Frontal cortex (tissue), 4 donors: ENCODE measurements at places on chromosomes 11 and 22. TPM values are rescaled to one million over a fixed set of nuclear protein-coding genes. Genes with fewer than 3 reads are reported as not detected.

Gene LRRN4CL
- 0.82 TPM for total RNA-seq

Gene APOBEC3A
- not detected for total RNA-seq

Gene TMX2
- total RNA-seq: 39.1 TPM

Gene TRIM49D1
- total RNA-seq: not detected

Gene C11orf86
- total RNA-seq: not detected

Gene ADM2
- total RNA-seq: not detected

Gene CFAP300
- total RNA-seq: 2.0 TPM

Gene SPI1
- 1.2 TPM for total RNA-seq

GRCh38 chr22:23219822-23220484 lies 39.6 kb downstream of the BCR start:
- no peak for DNase-seq

- no peak for DNase-seq
Measured at GRCh38 chr22:46075764-46076531, 74.4 kb upstream of the PPARA start.

DNA sequence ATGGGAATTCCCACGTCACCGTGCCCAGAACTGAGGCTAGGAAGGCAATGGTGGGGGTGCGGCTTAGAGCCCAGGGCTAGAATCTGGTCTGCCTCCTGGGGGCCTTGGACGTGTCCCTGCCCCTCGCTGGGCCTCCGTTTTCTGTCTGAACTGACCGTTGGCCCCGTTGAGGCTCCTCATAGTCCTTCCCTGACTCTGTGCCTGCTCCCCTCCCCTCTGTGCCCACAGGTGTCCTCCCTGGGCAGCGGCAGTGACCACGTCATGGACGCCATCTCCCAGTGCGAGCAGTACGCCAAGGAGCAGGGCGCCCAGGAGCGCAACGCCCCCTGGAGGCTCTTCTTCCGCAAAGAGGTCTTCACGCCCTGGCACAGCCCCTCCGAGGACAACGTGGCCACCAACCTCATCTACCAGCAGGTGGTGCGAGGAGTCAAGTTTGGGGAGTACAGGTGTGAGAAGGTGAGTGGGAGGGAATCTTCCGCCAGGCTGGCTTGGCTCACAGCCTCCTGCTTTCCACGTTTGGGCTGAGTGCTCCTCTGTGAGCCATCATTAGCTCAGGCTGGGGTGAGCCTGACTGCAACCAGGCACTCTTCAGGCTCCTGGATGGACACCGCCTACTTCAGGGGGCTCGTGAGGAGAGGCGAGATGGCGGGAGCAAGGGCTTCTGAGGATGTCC lies 63.9 kb downstream of the MYO7A start:
- no peak for DNase-seq

DNA sequence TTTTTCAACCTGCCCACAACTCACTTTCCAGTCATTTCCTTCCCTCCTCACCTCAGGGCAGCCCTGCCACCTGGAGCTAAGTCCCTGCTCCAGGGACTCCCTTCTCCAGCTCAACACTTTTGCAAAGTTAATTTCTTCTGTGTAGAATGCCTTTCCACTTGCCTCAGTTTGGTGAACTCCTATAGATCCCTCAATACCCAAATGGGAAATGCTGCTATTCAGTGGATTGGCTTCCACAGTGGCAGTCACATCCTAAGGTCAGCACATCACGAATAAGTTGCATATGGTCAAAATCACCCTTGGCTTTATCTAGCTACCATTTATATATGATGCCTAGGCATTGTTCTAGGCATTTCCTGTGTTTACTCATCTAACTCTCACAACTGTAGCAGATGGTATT lies 23.6 kb downstream of the GDPD5 start:
- no peak for DNase-seq

- no peak for DNase-seq
Measured at GRCh38 chr11:3996651-3997050, 97.9 kb upstream of the RRM1 start.

- DNase-seq: no peak
Measured at GRCh38 chr11:47991266-47991830, 11.0 kb downstream of the PTPRJ start.

- no peak for DNase-seq
Measured at GRCh38 chr11:43360361-43361032, 1.8 kb downstream of the TTC17 start.

DNA sequence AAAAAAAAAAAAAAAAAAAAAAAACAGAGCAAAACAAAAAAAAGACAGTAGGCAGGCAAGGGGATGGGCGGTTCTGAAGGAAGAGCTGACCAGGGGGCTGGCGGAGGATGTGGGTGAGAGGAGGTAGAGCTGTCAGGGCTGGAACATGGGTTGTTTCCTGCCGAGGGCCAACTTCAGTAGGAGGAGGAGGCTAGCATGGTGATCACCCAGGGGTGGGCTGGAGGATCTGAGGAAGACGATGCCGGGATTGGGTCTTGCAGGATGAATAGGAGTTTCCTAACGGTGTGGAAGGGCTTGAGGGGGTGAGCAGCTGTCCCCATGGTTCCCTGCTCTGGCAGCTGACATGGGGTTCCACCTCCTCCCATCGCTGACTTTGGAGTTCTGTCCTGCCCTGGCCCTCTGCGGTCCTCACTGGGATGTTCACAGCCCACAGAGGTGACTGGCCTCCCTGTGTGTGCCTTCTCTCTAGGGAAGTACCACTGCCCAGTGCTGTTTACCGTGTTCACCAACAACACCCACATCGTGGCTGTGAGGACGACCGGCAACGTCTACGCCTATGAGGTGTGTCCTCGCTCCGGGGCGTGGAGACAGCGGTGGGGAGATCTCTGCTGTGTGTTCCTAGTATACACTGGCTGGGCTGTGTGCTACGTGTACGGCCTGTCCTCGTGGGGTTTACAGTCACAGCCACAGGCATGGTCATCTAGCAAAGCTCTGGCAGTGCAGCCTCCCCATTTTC lies 15.2 kb downstream of the PPIL2 start:
- no peak for DNase-seq

DNA sequence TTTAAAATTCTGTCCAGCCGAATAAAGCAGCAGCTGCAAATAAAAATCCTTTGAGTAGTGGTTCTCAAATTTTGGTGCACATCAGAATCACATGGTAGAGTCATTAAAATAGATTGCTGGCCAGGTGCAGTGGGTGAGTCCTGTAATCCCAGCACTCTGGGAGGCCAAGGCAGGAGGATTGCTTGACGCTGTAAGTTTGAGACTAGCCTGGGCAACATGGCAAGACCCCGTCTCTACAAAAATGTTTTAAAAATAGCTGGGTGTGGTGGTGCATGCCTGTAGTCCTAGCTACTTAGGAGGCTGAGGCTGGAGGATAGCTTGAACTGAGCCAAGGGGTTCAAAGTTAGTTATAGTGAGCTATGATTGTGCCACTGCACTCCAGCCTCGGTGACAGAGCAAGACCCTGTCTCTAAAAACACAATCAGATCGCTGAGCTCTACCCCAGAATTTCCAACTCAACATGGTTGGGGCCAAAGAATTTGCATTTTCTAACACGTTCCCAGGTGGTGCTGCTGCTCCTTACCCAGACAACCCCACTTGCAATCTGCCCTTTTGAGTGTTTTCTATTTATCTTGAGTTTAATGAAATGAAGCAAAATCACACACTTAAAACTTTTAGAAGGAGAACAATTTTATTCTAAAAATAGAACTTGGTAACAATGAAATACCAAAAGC lies 48.8 kb downstream of the BIRC2 start:
- DNase-seq: no peak

GRCh38 chr11:468493-468892 lies 18.4 kb downstream of the PTDSS2 start:
- DNase-seq: no peak

DNA sequence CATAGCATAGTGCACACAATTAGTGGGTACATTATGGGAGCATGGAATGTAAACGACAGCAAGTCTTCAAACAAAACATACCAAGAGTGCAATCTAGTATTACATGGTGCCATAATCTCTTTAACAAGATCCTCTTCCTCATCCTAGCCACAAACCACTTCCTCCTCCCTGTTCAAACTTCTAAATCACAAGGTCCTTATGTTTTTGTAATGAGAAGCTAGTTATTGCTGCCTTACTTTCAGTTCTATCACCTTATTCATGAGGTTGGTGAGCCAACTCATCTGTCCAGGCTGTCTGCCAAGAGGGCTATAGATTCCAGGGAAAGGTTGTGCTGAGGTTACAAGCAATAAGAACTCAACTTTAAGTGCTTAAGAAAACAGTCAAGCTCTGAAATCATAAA lies 195.4 kb upstream of the ARHGAP20 start:
- no peak for DNase-seq

GRCh38 chr11:114171257-114172054 lies 111.9 kb downstream of the ZBTB16 start:
- DNase-seq: no peak

- no peak for DNase-seq
Measured at GRCh38 chr11:119752345-119752871, 23.4 kb upstream of the NECTIN1 start.

DNA sequence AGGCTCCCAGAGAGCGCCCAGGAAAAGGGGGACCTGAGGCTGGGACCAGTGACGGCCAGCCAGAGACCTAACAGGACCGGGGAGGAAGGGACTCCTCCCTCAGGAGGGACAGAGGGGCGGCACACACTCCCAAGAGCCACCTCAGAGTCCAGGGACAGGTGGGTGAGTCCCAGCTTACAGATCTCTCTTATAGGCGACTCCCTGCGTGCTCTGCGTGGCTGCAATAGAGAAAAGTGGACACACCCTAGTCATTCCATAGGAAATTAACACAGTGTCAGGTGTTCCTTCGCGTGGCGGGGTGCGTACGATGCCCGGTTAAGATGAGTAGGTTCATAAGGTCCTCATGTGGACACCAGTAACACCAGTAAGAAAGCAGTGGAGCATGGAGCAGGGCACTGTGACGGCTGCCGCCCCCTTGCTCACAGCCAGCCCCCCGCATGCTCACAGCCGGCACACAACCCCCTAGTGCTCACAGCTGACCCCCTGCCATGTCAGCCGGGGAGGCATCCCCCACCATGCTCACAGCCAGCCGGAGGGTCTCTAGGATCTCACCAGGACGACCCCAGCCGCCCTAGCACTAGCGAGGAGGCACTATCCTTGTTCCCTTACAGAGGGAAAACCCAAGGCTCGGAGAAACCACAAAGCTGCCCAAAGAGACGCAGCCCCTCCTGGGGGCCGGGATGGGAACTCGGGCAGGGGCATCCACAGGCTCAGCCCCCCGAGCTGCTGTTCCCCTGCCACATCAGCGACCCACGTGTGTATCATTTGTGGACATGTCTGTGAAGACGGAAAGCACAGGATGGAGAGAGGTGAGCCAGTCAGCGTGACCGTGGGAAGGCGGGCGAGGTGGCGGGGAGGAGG lies 426.8 kb downstream of the TBC1D22A start:
- DNase-seq: no peak

DNA sequence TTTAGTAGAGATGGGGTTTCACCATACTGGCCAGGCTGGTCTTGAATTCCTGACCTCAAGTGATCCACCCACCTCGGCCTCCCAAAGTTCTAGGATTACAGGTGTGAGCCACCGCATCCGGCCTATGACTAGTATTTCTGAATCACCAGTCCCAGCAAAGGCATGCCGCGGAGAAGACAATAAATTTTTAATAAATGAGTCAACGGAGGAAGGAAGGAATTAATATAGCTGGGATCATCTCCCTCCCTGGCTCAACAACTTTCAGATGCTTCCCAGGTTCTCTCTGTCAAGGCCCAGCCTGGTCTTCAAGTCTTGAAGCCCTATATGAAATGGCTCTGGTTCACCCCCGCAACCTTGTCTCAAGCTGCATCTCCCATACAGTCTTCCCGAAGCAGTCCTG lies 45.7 kb downstream of the CYTH4 start:
- no peak for DNase-seq

DNA sequence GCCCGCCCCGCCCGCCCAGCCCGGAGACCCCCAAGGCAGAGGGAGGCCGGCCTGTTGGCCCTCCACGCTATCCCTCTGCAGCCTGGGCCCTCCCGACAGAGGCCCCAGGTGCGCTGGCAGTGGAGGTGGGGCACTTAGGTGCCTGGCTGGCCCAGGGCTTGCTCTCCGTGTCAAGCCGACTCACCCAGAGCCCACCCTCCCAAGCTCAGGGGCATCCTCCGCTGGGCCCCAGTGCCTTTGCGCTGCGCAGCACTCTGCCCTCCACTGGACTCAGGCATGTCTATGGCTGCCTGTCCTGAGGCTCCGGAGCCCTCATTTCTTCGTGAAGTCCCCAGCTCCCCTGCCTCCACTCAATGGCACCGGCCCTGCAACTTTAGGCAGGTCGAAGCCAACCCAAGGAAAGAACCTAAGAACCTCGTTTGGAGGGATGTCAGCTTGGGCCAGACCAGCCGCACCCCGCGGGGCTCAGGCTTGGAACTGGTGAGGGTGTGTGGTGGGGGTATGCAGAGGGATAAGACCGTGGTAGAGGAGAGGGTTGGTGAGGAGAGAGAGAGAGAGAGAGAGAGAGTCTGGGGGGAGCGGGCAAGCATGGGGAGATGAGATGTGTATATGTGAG lies 6.1 kb downstream of the SMIM45 start:
- DNase-seq: no peak

DNA sequence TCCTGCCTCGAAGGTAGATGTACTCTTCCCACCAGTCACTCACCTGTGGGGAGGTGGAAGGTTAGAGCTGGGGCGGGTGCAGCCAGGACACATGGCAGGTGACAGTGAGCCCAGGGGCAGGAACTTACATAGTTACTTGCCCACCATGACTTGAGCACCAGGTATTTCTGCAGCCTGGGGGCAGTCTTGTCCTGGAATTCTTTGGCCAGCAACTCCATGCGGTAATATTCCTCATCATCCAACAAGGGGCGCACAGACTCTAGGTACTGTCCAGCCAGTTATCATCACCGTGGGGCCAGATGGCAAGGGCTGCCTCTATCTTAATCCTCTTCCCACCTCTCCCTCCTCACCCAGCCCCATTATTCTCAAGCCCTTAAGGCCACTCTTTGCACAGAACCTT lies 2.2 kb downstream of the CPT1B start:
- no peak for DNase-seq

- DNase-seq: no peak
Measured at GRCh38 chr11:46210133-46210636, 67.3 kb upstream of the CREB3L1 start.

- DNase-seq: no peak
Measured at GRCh38 chr11:1558775-1559110, 13.3 kb downstream of the DUSP8 start.

DNA sequence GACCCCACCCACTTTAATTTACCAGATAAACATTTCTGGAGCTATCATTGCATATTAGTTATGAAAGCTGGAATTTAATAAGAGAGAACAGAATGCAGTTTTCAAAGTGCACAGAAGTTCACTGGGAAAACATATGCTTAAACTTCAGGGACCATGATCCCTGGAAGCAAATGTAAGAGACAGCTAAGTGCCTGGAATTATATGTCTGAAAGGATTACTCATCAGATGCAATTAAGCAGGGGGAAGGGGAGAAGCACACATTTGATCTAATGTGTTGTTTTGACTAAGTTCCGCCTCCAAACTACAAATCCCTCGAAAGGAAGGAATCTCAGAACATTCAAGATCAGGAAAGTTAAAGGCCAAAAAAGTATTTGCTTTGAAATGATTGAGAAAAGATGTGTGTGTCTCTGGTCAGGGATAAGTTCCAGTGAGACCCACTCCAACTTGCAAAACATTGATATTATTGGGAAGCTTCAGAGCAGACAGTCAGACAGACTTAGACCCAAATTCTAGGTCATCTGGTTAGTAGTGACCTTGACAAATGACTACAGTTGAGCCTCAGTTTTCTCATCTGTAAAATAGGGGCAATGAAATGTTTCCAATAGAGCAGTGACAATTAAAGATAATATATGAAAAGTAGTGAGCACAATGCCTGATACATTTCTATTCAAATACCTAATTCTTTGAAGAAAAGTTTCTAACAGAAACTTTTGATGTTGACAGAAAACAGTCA lies 147.6 kb downstream of the ME3 start:
- DNase-seq: no peak
